Foreskin keratinocyte (primary cell): ENCODE measurements at places on chromosomes 16 and 17. TPM values are rescaled to one million over a fixed set of nuclear protein-coding genes. Genes with fewer than 3 reads are reported as not detected.

DNA sequence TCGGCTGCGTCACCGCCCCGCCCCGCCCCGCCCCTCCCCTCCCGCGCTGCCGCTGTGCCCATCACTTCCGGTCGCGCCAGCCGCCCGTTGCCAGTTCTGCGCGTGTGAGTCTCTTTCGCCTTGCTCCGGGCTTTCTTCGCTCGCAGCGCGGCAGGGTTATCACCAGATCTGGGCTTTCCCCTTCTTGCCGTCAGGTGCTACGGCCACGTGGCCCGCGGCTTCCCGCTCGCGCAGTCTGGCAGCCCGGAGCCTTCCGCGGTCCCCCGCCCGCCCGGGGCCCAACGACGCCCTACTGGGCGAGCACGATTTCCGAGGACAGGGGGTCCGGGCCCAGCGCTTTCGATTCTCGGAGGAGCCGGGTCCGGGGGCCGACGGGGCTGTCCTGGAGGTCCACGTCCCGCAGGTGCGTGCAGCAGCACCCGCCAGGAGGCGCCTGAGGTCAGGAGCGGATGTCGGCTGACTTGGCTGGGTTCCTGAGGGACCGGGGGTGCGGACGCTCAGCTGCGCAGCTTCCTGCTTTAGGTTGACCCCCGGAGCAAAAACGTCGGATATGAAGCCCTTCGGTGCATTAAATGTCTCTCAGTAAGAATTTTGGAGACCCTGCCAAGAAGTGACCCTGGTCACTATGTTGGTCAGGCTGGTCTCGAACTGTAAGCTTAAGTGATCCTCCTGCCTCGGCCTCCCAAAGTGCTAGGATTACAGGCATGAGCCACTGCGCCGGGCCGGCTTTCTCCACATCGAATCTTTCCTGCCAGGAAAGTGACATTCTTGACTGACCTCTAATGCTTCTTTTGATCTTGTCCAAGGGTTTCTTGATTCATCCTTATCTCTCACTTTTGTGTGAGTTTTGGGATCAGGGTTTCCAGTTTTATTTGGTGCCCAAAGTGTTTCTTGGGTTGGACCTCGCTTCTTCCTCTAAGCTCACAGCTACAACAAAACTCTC, at the start of gene METTL23:
TSS of gene METTL23 (plus strand) at position 64 of the 943 bp plus-strand sequence. CDS start 2,872 bp downstream, outside the sequence.
- no peak for DNase-seq

GRCh38 chr17:78477913-78478756, 99.1 kb downstream of the DNAH17 start:
- no peak for DNase-seq

GRCh38 chr17:882827-883585, 96.6 kb downstream of the NXN start:
- DNase-seq: no peak

GRCh38 chr16:29641561-29641960, 21.5 kb upstream of the SPN start:
- no peak for DNase-seq

- peak; percentile 5 for DNase-seq
Observed at GRCh38 chr16:27999687-28000086, 63.8 kb downstream of the GSG1L start.

TAT gene
- not detected in 2 replicates for polyA plus RNA-seq

PDP2 gene
- 2.8 and 4.4 TPM in 2 replicates for polyA plus RNA-seq

DNA sequence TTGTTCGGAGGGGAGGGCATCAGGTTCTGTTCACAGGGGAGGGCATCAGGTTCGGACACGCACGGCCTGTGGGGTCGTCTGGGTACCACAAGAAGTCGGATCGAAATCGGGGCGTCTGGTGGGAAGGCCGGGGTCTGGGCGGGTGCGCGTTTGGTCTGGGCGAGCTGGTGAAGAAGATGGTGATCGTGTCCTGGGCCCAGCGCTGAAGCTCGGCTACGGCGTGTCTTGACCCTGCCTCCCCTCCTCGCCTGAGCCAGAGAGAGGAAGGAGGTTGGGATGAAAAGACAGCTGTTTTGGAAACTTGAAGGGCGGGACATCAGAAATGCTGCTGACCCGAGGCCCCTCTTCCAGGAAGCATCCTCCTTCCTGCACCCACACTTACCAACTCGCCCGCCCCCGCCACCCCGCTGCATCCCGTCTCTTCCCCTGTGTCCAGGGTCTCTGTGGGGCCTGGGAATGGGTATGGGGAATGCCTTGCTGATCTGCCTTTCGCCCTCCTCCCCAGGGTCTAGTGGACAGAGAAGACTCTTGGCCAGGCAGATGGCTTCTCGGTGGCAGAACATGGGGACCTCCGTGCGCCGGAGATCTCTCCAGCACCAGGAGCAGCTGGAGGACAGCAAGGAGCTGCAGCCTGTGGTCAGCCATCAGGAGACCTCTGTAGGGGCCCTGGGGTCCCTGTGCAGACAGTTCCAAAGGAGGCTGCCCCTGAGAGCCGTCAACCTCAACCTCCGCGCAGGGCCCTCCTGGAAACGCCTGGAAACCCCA, 498 bp downstream of the PIMREG start:
- DNase-seq: no peak

- no peak for DNase-seq
Observed at GRCh38 chr17:61088556-61088955, 311.1 kb upstream of the TBX2 start.

DPEP1 gene
- polyA plus RNA-seq: not detected in 2 replicates

CORO6 gene
- polyA plus RNA-seq: 19.3 and 33.1 TPM in 2 replicates

IRX3 gene
- 4.1 and 4.4 TPM in 2 replicates for polyA plus RNA-seq

KRTAP9-8 gene
- polyA plus RNA-seq: not detected in 2 replicates

SOST gene
- polyA plus RNA-seq: 0.03 TPM in 1 of 2 replicates, not detected in the other
